ENCODE measurements at places on chromosomes 1 and 21.

- DNase-seq: no peak
Measured at GRCh38 chr1:202551683-202552082, 158.6 kb downstream of the SYT2 start.

GRCh38 chr1:205774198-205775014, 876 bp downstream of the RAB29 start:
- no peak for DNase-seq

DNA sequence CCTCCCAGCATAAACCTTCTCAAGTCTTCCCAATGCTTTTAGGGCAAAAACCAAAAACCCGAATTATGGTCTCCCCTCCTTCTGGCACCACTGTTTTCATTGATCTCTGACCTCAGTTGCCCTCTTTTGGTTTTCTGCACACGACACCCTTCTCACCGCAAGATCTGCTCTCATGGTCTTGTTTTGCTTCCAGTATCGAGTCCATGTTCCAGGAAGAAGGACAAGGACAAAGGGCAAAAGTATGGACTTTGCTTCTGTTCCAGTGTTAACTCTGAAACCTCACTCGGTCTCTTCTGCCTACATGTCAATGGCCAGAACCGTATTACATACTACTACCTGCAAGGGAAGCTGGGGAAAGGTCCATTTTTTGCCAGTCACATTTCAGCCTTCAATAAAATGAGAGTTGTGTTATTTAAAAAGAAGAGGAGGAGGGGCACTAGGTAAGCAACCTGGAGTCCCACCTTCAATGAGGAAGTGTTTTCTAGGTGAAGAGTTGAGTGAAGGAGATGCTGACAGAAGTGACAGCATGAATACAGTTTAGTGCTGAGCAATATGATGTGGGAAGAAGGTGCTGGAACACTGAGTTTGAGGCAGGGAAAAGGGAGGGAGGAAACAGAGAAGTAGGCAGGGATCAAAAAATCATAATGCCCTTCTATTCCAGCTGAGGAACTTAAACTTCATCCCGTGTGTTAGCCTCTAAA, 183.4 kb downstream of the FGGY start:
- no peak for DNase-seq

GRCh38 chr1:200590001-200590400, 30.6 kb downstream of the KIF14 start:
- DNase-seq: no peak

- no peak for DNase-seq
Measured at GRCh38 chr1:226428791-226429461, 21.0 kb upstream of the PARP1 start.

GRCh38 chr21:18986197-18986596, 582.6 kb upstream of the TMPRSS15 start:
- no peak for DNase-seq

DNA sequence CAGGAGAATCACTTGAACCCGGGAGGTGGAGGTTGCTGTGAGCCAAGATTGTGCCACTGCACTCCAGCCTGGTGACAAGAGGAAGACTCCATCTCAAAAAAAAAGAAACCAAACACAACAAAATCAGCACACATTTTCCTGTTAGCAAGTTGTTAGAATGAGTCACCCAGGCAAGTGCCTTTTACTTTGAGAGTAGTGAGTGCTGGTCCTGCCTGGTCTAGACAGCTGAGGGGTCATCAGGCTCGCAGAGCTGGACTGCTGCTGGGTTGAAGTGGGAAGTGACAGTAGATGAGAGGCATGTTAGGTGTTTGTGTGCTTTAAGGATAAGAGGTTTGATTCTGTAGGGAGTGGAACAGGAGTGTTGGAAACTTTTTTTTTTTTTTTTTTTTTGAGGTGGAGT, 31.9 kb downstream of the GNPAT start:
- DNase-seq: no peak

- DNase-seq: no peak
Measured at GRCh38 chr1:29332204-29332603, 95.9 kb downstream of the PTPRU start.

GRCh38 chr21:17523007-17523451, 10.2 kb downstream of the CXADR start:
- DNase-seq: no peak

DNA sequence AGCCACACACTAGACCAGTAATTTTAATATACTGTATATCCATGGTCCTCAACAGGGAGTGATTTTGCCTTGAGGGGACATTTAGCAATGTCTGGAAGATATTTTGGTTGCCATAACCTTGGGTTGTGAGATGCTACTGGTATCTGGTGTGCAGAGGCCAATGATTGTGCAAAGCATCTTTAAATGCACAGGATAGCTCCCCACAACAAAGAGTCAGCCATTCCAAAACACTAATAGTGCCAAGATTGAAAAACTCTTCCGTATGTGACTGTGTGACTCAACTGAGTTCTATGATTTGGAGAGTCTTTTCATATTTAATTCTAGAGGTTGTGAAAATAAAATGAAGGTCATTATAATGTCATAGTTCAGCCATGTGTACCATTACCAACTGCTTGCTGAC, 141.4 kb upstream of the CACYBP start:
- no peak for DNase-seq

All from AG04450 (cell line).